Natural killer cell (primary cell): ENCODE measurements at places on chromosomes 12 and 14. TPM values are rescaled to one million over a fixed set of nuclear protein-coding genes. Genes with fewer than 3 reads are reported as not detected.

- DNase-seq, result no peak
Measured at GRCh38 chr12:116304621-116305020, 27.1 kb upstream of the MED13L start.

DNA sequence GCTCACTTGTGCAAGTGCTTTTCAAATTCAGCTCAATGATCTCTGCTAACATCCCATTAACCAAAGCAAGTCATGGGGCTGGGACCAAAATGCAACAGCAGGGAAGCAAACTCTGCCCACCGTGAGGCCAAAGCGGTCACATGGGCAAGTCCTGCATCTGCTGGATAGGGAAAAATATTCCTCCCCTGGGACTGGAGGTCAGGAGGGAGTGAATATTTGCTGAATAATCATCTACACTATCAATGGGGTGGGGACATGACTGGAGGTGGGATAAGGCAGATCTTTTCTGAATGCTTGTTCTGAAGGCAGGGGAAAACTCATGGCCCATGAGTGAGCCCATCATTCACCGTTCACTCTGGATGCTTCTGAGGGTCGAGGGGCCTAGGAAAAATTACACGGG lies 45.1 kb upstream of the VRK1 start:
- DNase-seq, result no peak

- DNase-seq, result no peak
Measured at GRCh38 chr12:6553051-6553868, 2.6 kb downstream of the IFFO1 start.

The C1QL4 gene
- not detected for total RNA-seq

The FAM222A gene
- total RNA-seq, result 6.6 TPM

The PRIMA1 gene
- total RNA-seq, result not detected
